KBM-7 (cell line): ENCODE measurements at places on chromosomes 12 and 14.

GRCh38 chr12:121797937-121798786 lies 4.7 kb upstream of the RHOF start:
- DNase-seq: no peak

DNA sequence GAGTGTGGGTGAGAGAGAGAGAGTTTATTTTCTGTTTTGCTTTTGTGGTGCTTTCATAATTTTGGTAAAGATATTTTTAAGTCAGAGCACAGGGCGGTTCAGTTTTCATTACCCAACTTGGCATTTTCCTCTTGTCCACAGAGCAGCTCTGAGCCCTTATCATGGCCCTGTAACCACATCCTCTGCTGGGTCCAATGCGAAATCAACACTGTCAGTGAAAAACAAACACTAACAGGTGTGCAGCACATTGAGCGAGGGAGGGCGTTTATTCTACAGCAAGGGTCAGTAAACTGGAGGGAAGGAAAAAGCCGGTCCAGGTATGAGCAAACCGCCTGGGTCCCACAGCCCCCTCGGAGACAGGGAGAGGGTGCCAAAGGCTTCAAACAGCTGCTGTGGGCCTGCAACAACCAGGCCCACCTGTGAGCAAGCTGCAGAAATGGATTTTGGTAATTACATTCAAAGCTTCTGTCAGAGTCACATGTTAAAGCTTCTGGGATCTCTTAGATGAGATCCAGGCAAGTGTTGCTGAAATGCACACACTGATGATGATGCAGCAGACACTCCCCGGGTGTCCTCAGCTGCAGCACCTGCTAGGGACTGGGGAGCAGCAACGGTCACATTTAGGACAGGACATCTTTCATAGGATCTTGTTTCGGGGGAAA lies 132.7 kb upstream of the DYRK2 start:
- DNase-seq: no peak

DNA sequence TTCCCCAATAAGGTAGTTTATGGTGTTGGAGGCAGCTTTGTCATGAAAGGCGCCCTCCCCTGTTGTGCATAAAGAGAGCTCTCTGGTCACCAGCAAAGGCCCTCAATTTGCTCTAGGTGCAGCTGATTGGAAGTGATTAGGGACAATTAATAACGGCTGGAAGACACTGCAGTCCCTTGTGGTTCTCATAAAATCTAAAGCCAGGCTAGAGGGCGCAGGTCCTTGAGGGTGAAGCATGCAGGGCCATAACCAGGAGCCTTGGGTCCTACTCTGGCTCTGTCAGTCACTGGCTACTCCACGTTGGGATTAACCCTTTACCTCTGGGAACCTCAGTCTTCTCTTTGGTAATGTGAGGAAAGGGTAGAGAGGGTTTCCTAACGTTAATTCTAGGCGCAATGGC lies 1.9 kb downstream of the DAAM1 start:
- DNase-seq: no peak

GRCh38 chr12:3149515-3150307 lies 72.5 kb downstream of the TSPAN9 start:
- no peak for DNase-seq

- peak; percentile 85 for DNase-seq
Measured at GRCh38 chr14:64510825-64511671, 6.5 kb downstream of the ZBTB1 start.
